ENCODE measurements at places on chromosomes 3 and 15. TPM values are rescaled to one million over a fixed set of nuclear protein-coding genes. Genes with fewer than 3 reads are reported as not detected.

Gene CLDN16
- not detected for total RNA-seq

Gene TRIP4
- 12.1 TPM for total RNA-seq

Gene HTR3E
- total RNA-seq = not detected

Gene LRRK1
- 23.9 TPM for total RNA-seq

Gene CTXN2
- not detected for total RNA-seq

Gene SMARCC1
- total RNA-seq = 31.9 TPM

Gene IDH2
- 48.8 TPM for total RNA-seq

Gene LDHAL6B
- not detected for total RNA-seq

Gene CLEC3B
- total RNA-seq = 12.1 TPM

Gene FAM107A
- under 0.01 TPM for total RNA-seq
